ENCODE measurements at places on chromosomes 6 and 20.

DNA sequence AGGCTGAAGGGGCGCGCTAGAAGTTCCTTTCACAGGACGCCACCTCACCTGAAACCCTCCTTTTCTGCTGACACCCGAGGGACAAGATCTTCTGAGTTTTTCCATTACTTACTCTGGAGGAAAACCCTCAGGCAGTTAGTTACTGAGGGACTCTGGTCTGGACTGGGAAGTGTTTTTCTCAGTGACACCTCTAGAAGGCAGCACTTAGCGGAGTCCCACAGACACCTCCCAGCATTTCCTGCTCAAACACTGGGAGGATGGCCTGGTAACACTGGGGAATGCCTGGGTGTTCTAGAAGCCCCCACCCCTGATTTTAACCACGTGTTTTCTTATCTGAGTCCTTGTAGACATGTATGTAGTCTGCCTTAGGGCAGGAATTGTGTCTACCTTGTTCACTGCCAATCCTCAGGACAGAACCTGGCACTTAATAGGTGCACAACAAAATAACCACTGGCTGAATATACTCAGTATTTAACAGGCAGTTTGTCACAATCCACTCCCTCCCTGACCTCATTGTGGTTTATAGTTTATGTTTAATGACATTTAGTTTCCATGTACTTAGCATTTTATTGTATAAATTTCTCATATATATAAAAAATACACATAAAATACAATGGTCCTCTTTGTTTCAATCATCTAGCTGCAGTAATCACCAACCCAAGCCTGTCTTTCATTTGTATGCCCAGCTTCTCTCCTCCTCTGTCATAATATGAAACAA is 4.8 kb downstream of the GSTA3 start:
- DNase-seq, result no peak

GRCh38 chr20:46227272-46227767 is 81.0 kb downstream of the CDH22 start:
- DNase-seq, result no peak

- no peak for DNase-seq
Observed at GRCh38 chr20:4886771-4887527, 114.4 kb downstream of the SLC23A2 start.

DNA sequence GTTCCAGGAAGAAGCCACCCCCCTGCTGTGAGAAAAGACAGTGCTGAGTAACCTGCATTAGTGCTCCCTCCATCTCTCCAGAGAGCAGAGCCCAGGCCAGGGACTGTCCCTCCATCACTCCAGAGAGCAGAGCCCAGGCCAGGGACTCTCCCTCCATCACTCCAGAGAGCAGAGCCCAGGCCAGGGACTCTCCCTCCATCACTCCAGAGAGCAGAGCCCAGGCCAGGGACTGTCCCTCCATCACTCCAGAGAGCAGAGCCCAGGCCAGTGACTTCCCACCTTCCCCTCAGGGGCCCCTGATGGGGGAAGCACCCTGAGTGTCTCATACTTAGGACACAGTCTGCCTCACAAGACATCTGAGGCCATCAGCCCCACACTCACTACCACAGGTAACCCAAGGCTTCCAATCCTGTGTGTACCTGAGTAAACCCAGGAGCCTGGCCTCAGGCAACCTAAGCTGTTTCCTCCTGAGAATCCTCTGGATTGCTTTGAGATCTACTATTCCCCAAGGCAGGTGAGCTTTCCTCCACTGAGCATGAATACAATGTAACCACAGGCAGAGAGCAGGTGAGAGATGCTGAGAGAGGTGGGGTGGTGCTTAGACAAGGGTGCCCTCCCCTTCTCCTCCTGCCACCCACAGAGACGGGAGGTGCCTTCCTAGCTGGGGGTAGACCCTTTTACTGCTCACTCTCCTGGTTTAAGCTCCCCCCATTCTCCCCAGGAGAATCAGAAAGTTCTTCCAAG is 4.9 kb downstream of the TBXT start:
- no peak for DNase-seq

DNA sequence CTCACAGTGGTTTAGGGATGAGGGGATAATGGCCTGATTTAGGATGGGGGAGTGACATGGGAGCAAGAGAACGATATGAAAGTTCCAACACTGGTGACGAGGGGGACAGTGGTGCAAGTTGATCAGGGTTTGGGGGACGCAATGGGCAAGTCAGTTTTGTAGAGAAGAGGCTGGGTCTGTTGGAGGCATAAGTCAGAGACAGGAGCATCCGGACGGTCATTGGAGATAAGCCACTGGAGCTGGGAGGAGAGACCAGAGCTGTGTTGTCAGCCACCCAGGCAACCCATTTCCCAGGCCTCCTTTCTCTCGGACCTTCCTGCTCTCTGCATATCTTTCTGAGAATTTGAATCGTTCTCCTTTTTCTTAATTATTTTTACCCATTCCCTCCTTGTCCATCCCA is 9.5 kb downstream of the DNPH1 start:
- no peak for DNase-seq

GRCh38 chr6:46760925-46761324 is 14.2 kb downstream of the ANKRD66 start:
- no peak for DNase-seq

DNA sequence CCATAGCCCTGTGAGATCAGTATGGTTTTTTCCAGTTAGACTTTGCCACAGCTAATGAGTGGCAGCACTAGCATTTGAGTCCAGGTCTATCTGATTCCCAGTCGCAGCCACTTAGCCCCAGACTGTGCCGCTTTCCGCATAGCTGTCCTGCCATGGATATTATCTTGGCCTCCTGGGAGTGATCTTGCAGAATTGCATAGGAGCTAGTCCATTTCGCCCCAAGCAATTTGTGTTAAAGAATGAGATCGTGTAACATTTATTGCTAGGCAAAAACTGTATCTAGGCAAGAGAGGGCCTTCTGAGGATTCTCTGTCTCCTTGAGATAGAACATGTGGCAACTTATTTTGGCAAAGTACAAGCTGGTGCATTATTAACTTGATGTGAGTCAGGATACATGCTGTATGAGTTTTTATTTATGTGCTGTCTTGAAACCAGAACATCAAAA is 74.2 kb downstream of the EZR start:
- DNase-seq, result no peak

Measured in anterior cingulate cortex (tissue), 58 donors.